ENCODE measurements at places on chromosomes 3 and 15.

DNA sequence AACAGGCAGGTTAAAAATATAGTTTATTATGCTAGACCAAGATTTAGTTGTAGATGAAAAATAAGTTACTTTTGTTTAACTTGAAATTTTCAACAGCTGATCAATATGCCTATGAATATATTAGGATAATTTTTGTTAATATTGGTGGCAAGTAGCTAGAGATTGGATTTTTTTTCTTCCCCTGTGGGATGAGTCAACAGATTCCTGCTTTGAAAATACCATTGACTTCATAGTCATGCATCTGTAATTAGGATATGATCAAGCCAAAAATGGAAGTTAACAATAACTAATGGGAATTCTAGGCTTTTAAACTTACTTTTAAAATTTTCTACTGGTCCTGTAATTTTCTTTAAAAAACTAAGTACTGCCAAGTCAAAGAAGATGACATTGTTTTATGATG is 211.7 kb downstream of the ZIC1 start:
- no peak for DNase-seq

GRCh38 chr3:10873415-10873814 is 57.4 kb downstream of the SLC6A11 start:
- no peak for DNase-seq

GRCh38 chr3:28232659-28233058 is 8.8 kb upstream of the CMC1 start:
- no peak for DNase-seq

DNA sequence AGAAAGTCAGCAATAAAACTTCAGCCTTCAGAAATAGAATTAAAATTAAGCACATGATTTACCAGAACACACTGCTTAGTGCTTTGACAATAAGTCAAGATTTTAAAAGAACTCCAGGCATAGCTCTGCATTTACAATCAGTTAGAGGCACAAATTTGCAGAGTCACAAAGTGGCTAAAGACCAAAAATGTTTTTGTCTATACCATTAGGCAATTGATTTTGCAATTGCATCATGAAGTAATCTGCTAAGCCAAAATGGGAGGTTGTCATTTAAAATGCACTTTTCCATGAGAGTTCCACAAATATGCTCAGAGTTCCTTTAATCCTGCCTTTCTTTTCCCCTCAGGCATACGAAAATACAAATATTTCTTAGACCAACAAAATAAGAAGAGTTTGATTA is 10.1 kb upstream of the DCP1A start:
- no peak for DNase-seq

- DNase-seq: no peak
These were observed 9.1 kb downstream of the CLPX start for GRCh38 chr15:65176056-65176455.

DNA sequence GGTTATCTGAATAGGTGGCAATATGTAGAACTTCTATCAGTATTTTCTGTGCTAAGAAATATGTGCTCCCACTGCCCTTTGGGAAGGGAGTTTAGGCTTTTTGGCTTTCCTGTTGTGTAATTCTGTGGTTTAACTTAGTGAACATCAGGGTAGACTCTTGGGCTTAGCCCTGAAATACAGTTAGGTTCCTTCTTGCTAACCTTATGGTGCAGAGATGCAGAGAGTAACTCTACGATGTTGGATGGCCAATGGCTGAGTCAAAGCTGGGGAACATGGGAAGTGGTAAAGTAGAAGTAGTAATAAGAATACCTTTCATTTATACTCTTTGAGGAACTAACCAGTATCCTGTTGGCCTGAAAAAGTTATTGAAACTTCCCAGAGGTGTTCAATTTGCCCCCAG is 80.8 kb upstream of the IL12A start:
- no peak for DNase-seq

- DNase-seq: no peak
These were observed 975.5 kb downstream of the IGSF11 start for GRCh38 chr3:118059096-118059495.

GRCh38 chr15:25368850-25369249 is 70.0 kb downstream of the UBE3A start:
- DNase-seq: no peak

Data from stimulated activated CD8-positive, alpha-beta memory T cell treated with anti-CD3 and anti-CD28 coated beads, Interleukin-7, amount 100 ng/mL, for 1 hour (primary cell).